NCI-H748 treated with DMSO at 0.1 percent for 48 hours (cell line): ENCODE measurements at places on chromosomes 11 and 22.

DNA sequence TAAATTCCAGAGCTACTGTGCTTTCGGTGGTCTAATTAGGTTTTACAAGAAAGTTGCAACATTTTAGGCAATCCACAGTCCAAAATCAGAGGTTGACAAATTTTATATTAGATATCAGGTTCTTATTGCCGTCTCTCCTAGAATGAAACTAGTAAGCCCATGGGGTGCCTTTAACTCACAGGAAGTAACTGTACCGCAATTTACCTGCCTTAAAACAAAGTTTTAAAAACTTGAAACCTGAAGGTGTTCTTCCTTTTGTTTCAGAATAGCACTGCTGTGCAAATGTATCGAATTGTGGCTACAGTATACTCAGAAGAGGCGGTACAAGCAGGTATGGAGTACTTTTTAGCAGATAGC, 77.2 kb downstream of the PISD start:
- DNase-seq, result no peak

DNA sequence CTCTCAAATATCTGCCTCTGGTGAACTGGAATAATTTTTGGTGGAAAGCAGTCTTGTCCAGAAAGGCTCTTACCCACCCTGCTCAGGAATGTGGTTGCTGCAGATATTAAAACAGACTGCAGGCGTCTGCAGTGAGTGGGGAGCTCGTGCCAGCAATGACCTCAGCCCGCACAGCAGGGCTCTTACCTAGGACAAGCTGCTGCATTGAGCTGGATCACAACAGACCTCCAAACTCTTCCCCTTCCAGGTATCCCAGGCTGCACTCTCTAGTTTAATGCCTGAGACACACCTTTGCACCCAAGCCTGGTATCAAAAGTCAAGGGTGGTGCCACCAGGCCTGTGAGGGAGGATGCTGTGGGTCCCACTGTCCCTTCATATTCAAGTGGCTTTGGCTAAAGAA, 69.7 kb upstream of the CDON start:
- no peak for DNase-seq

DNA sequence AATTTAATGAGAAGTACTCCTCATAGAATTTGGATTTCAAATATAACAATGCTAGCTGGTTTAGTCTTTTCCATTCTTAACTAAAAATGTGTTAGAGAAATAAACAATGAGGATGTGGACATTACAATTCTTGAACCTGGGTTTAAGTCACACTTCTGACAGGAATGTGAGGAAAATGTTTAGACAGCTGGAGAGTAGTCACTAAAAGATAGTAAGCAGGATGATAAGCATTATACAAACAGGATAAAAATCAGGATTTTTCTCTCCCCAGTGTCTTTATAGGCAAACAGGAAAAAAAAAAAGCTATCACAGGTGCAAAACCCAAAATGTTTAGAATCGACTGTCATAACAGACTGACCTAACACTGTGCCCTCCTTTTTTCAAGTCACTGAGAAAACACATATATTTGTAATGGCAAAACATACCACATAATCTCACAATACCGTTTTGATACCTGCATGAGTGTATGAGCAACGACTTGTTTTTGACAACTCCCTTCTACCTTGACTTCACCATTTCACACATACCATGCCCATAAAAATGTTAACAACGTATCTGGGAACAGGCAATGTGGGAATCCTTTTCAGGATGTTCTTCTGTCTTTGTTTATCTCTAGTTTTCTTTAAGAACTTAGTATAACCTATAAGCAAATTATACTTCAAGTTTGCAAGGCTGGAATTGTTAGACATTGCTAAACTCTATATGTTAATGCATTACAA, 242.0 kb downstream of the SBF2 start:
- DNase-seq, result no peak

DNA sequence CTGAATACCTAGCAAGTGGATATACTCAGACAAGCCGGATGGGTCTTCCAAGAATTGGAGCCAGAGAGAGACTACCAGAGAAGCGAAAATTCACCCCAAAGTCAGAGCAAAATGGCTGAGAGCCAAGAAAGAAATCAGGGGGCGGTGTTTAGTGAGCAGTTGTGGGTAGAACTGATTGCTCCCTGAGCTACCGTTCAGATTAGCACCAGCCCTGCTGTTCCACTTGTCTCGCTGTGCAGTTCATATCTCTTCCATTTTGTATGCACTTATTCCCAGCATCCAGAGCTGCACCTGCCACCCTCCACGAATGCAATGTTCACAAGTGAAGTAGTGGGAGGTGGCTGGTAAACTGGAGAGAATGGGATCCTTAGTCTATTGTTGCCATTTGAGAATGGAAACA, 25.5 kb downstream of the DRD2 start:
- no peak for DNase-seq

DNA sequence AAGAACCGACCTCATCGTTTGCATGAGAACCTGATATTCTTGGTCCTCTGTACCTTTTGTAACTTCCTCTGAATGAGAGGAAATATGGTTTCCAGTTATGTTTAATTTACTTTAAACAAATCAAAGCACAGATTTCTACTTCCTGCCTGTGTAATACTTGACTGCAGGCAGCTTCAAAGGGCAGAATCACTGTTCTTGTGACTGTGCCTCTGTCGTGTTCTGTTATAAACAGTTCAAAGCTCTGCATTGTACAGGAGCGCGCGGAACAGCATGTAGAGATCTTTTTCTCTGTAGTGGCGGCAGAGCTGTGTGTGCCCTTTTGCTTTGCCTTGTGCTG, 73.2 kb upstream of the CLDN5 start:
- no peak for DNase-seq

- DNase-seq, result no peak
These were observed 190.8 kb downstream of the DSCAML1 start for GRCh38 chr11:117606211-117606610.
